Activated naive CD4-positive, alpha-beta T cell treated with anti-CD3 and anti-CD28 coated beads, Interleukin-2, amount 50 U/mL, for 72 hours (primary cell): ENCODE measurements at places on chromosomes 3 and 15.

- DNase-seq: no peak
These were observed 39.3 kb downstream of the GLB1 start for GRCh38 chr3:33057320-33058298.

- no peak for DNase-seq
These were observed 319.3 kb upstream of the ATP10A start for GRCh38 chr15:26182441-26182840.

DNA sequence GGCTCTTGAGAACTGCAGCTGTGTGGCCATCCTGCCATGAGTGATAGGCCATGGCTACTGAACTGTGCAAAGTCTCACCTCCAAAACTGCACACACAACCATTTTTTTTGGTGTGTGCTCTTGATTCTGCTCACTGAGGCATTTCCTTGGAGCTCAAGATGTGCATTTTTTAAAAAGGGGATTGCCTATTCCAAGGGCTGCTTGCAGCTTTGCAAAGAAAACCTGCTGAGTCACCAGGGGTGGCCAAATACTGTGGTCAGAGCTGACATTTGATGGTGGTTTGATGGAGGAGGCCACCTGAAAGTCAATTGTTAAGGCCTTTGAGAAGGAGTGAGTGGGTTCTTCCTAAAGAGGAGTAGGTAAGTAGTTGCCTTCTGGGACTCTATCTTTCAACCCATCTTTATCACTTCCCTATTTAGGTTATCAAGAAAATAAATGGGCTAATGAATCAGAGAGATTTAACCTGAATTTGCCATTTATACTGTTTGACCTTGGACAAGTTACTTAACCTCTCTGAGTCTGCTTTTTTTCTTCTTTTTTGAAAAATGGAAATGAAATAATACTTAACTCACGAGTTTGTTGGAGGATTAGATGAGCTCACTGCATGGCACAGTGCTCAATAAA is 87.9 kb downstream of the CHST2 start:
- DNase-seq: no peak

DNA sequence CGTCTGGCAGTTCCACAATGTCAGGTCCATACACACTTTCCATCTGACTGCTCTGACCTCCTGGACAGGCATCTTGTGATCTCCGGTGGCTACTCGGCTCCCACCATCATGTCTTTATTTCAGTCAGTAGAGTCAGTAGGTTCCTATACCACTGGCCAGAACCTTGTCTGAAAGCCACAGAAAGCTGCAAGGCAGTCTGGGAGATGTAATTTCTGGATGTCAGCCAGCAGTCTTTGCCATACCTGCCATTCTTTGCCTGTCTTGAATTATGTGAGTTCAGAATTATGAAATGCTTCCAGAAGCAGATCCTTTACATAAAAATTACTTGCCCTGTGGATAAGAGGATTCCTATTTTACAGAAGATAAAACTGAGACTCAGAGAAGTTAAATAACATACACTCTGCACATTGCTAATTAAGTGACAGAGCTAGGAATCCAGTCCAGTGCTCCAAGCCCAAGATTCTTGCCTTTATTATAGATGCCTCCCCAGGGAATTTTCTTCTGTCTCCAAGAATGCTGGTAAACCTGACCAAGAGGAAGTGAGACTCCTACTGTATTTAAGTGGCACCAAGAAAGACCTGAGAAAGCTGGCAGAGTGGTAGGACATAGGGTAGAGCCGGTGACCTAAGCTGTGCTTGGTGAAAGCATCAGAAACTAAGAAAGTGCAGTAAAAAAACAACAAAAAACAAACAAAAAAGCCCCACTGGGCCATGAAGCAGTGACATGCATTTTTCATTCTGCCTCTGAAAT is 75.6 kb downstream of the IQCH start:
- DNase-seq: no peak

DNA sequence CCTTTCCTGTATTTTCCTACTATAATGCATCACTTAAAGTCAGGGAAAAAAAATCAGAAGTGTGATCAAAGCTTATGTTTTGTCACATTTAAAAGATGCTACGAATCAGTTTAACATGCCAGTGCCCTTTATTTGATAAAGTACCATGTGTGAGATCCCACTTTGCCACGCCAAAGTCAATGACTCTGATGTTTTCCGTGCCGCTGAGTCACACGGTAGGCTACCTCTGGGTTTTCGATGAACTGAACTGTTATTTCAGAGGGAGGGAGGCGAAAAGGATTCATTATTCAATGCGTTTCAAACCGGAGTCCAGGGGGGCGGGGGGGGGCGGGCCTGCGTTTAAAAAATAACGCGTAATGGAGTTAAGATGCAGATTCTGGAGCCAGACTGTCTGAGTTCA is 203.0 kb downstream of the ABHD5 start:
- no peak for DNase-seq

- DNase-seq: no peak
These were observed 392.5 kb upstream of the RARB start for GRCh38 chr3:25035526-25035925.

- DNase-seq: no peak
These were observed 2.2 kb upstream of the CD47 start for GRCh38 chr3:108093021-108093420.

DNA sequence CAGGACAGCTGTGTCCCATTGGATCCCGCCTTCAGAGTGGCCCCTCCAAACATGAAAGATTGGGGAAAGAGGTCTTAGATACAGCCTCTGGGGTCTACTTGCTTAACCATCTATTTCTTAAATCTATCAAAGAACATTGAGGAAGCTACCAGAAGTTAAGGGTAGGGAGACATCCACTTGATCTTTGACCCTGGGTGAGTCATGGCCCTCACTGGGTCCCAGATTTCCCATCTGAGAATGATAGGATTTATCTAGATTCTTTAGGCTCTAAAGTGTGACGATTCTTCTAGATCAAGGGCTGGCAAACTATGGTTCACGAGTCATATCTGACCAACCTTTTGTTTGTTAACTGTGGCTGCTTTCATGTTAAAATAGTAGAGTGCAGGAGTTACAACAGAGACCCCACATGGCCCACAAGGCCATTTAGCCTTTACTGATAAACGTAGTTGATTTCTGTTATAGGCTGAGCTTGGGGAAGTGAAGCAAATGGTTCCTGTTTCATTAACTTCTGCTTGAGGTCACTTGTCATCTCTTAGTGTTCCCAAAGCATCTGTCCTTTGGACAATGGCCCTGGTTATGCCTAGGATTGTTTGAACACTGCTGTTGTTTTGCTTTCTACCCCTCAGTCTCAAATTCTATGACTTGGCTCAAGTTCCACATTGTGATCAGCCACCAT is 8.0 kb downstream of the MUC13 start:
- DNase-seq: no peak

DNA sequence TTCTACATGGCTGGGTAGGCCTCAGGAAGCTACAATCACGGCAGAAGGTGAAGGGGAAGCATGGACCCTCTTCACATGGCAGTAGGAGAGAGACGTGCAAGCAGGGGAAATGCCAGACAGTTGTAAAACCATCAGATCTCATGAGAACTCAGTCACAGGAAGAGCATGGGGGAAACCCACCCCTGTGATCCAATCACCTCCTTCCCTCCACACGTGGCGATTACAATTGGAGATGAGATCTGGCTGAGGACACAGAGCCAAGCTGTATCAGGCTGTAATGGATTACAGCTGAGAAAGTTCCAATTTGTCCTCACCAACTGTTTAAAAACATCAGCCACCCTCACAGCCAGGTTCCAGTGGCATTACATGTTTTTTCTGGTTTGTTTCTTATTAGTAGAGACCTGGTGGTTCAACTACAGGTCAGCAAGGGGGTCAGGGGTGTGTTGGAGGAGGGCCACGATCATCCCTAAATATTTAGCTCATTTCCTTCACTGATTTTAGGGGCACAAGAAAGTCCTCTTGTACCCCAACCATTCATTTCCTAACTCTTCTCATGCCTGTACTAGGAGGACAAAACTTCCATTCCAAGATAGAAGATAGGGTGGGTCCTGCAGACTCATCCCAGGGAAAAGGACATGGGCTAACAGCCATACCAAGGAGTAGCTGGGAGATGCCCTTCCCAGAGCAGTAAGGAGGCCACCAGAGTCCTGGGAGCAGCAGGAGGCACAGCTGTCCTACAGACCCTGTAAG is 54.4 kb downstream of the ANXA2 start:
- DNase-seq: no peak

- DNase-seq: no peak
These were observed 4.1 kb upstream of the BLM start for GRCh38 chr15:90713081-90713480.

- no peak for DNase-seq
These were observed 9.9 kb downstream of the CLDN16 start for GRCh38 chr3:190397889-190398288.

DNA sequence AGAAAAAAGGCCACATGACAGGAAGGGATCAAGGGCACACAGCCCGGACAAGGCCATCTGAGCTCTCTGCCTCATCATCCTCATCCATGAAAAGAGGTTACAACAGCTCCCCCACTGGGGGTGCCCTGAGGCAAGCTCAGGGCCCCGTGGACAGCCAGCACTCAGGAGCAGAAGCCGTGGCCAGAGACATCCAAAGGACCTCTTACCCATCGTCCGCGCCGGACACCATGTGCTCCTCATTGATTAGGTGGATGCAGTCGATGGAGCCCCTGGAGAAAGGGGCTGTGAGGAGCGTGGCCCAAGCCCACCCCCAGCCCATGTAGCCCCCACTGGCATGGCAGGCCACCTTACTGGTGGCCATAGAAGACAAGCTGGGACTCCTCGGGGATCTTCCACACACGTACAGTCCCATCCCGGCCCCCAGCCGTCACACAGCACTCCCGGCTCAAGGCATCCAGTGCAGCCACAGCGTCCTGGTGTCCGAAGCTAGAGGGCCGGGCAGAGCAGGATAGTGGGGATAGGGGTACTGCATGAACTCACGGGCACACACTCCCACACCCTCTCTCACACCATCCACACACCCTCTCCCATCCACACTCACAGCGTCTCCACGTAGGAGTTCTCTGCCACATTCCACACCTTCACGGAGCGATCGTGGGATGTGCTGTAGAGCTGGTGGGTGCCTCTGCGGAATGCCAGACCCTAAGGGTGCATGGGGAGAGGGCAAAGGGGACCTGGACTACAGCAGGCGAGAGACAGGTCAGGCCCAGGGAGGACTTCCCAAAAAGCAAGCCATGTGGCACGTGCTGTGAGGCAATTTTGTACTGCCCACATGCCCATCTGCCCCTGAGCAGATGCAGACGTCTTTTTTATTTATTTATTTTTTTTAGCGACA is 6.5 kb downstream of the RRP9 start:
- DNase-seq: no peak

DNA sequence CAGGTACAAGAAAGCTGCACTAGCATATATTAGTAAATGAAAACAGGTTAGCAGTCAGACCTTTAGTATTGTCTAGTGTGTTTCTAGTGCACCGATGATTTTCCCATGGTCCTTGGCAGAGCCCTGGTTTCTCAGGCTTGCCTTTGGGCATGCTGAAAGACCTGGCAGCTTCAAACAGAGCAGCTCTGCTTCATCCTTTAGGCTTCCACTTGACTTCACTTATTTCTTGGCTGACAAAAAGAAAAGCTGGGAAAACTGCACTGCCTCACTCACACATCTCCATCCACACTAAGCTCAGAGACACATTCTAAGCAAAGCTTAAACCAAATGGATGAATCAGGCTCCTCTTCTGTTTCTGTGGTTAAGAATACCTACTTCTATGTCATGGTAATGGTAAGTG is 374.8 kb upstream of the PDZRN3 start:
- DNase-seq: no peak

DNA sequence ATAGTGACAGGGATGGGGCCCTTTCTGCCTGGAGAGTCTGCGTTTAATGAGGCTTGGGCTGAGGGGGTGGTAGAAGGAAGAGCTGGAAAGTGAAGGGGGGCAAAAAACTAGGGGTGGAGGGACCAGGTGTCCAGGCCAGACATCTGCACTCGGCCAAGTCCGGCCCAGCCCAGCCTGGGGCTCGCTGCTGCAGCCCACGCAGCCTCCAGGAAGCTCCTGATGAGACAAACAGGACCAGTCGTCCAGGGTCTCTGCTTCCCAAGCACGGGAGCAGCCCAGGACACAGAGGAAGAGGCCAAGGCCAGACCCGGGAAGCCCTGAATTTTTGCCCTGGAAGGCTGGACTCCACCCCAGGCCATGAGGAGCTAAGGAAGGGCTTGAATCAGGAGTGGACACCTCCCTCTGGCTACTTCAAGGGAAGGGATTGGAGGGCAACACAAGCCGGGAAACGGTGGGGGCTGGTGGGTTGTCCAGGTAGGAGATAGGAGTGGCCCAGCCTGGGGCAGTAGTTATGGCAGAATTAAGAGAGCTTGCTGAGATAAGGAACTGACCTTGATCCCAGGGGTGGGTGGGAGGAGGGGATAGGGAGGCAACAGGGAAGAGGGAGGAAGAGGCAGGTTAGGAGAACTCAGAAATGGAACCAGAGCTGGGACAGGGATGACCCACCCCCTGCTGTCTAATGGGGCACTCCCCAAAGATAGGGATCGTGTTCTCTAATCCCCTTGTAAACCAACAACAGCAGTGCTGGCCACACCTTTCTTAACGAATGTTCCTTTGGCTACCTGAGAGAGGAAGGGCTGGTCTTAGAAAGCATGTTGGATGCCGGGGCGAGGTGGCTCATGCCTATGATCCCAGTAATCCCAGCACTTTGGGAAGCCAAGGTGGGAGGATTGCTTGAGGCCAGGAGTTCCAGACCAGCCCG is 89.5 kb downstream of the ANP32A start:
- no peak for DNase-seq

DNA sequence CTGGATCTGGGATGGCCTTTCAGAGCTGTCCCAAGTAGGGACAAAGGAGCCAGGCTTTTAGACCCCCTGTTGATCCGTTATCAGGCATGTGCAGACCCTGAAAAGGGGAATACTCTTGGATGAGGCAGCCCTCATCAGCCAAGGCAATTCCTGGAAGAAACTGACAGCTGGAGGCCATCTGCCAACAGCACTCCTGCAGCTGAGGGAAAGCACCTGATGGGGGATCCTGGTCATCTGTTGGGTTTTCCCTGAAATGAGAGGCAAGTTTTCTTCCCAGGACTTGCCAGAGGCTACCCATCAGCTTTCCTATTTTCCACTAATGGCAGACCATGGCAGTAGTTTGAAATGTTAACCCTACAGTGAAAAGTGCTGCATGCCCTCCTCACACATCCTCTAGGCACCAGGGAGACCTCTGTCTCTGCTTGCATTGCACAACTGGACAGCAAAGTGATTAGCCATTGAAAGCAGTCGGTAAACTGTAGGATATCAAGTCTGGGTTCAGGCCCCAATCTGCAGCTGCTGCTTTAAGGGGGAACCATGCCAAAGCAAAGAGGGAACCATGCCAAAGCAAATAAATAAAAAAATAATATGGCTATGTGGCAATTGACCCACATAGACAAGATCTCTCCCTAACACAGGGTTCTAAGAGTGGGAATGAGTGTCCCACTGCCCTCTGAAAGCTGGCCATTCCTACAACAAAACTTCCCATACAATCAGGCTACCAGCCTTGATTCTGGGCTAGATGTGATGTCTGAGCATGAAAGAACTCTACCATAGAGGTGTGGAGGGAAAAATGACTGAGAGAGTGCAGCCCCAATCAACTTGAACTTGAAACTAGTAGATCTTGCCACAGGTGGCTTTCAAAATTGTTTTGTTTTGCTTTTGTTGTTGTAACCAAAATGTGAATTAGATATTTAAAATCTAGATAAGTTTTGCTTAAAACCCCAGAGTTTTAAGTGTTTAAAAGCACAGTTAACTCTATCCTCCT is 232.0 kb upstream of the STT3B start:
- no peak for DNase-seq
